Stimulated activated CD8-positive, alpha-beta memory T cell treated with anti-CD3 and anti-CD28 coated beads, Interleukin-7, amount 100 ng/mL, for 1 hour (primary cell): ENCODE measurements at places on chromosomes 7 and 10.

GRCh38 chr7:69622960-69623359, 24.7 kb downstream of the AUTS2 start:
- DNase-seq = no peak

DNA sequence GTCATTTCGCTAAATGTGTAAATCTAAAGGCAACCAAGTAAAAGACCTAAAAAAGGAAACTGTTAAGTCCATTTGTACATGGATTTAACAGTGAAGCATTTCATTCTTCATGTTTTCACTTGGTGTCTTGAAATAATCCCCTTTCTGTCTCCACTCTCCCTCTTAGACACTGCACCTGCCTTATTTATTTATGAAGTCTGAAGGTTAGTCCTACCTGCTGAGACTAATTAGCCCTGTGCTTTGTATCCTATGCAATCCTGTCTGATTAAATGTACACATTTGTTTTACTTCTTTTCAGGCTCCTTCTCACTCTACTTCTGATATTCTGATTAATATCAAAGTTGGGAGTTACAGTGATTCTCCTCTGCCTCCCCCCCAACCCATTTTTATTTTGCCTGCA, 1.9 kb upstream of the TCF7L2 start:
- no peak for DNase-seq

DNA sequence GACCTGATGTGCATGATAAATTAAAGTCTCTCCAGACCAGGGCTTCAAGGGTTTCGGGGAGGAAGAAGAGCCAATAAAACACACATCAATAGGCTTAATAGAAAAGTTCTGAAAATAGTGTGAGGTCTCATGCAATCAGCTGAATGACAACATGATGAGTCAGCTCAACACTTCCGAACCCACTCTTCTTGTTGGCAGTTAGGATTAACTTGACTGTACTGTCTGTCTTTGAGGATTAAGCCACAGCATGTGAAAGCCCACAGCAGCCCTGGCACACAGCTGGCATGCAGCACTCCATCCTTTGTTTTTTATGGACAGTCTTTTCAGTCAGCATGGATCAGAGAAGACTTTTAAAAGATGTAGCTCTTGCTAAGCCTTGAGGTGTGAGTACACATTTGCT, 526.9 kb upstream of the VSTM2A start:
- no peak for DNase-seq

DNA sequence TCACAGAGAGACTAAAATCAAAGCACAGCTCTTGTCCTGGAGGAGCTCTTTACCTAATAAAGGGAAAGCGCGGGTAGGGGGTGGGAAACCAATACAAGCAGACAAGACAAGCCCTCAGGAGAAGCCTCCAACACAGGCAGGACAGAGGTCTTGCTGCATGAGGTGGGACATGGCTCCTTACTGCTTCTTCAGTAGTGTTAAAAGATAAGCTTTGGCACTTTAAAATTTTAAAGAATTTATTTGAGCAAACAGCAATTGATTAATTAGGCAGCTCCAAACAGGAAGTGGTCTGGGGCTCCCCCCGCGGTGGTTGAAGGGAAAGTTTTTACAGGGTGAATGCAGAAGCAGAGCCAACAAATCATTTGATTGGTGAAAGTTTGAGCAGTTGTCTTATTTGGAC, 50.3 kb upstream of the MACC1 start:
- DNase-seq = no peak

- DNase-seq = no peak
These were observed 273.1 kb downstream of the GLRX3 start for GRCh38 chr10:130409331-130409730.

- no peak for DNase-seq
These were observed 106.6 kb downstream of the RAPGEF5 start for GRCh38 chr7:22250390-22250789.

- DNase-seq = no peak
These were observed 353.9 kb upstream of the MEOX2 start for GRCh38 chr7:16040346-16040745.

GRCh38 chr10:60908031-60908430, 36.0 kb downstream of the RHOBTB1 start:
- DNase-seq = no peak

GRCh38 chr10:132391676-132392020, 5.4 kb upstream of the PWWP2B start:
- DNase-seq = no peak

DNA sequence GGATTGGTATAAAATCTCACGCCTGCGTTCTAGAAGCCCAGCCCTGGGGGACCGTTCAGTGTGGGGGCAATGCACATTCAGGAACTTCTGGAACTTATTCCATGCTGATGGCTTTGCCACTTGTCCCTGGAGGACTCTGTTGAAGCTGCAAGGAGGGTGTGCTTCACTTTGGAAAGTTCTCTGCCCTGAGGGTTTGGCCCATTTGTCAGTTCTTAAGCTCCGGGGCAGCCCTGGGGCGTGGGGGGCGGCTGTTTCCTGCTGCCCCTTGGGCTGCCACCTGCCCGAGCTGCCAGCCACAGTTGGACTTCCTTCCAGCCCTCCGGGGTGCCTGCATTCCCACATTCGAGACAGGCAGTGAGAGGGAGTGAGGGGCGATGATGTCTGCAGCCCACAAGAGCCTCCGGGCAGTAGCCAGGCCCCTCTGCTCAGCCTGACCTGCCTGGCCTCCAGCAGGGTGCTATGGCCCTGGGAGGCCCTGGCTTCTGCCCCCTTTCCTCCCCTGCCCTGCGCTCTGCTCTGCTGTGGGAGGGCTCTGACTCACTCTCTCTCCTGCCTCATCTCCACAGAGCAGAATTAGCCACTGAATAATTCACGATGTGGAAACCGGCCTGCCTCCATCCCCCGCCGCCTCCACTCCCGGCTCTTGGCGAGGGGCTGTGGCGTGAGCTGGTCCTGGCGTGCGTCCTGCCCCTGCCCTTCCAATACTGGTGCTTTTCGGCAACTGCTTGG, 1.9 kb downstream of the TTYH3 start:
- DNase-seq = no peak

DNA sequence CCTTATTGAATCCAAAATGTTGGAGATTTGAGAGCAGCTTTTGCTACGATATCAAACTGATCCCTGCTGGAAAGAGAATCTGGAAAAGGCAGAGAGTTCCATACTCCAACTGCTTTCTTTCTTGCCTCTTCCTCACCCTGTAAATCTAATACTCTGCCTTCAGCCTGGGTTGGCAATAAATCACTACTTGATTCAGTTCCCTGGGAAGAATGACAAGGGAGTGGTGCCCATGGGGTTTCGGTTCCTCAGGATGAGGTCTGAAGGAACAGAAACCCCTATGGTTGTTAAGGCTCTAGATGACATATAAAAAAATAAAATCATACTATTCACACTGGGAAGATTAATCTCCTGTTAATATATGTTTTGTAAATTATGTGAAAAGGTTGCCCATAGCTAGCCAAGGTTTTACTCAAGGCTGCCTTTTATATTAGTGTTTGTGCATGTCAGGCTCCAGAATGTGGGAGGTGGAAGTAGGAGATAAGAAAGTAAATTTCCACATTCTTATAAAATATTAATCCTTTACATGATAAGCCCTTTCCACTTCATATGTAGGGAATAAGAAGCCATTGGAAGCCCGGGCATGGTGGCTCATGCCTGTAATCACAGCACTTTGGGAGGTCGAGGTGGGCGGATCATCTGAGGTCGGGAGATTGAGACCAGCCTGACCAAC, 106.2 kb upstream of the CACNA2D1 start:
- DNase-seq = no peak

GRCh38 chr10:113252650-113253618, 299.9 kb upstream of the HABP2 start:
- no peak for DNase-seq

DNA sequence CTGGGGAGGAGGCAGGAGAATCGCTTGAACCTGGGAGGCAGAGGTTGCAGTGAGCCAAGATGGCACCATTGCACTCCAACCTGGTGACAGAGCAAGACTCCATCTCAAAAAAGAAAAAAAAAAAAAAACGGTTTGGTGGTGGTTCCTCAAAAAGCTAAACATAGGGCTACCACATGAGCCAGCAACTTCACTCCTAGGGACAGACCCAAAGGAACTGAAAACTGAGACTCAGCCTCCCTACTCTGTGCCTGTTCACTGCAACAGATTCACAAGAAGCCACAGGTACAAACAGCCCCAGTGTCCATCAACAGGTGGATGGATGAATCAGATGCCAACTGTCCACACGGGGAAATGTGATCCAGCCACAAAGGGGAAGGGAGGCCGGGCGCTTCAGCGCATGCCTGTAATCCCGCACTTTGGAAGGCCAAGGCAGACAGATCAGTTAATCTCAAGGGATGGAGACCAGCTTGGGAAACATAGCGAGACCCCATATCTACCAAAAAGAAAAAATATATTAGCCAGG, 79.1 kb upstream of the TNRC18 start:
- no peak for DNase-seq

- DNase-seq = no peak
These were observed 18.7 kb upstream of the ATP6V0A4 start for GRCh38 chr7:138816650-138817049.

GRCh38 chr10:28775773-28776172, 98.5 kb downstream of the BAMBI start:
- no peak for DNase-seq

- DNase-seq = no peak
These were observed 26.8 kb downstream of the DNAJC1 start for GRCh38 chr10:21976739-21977138.

DNA sequence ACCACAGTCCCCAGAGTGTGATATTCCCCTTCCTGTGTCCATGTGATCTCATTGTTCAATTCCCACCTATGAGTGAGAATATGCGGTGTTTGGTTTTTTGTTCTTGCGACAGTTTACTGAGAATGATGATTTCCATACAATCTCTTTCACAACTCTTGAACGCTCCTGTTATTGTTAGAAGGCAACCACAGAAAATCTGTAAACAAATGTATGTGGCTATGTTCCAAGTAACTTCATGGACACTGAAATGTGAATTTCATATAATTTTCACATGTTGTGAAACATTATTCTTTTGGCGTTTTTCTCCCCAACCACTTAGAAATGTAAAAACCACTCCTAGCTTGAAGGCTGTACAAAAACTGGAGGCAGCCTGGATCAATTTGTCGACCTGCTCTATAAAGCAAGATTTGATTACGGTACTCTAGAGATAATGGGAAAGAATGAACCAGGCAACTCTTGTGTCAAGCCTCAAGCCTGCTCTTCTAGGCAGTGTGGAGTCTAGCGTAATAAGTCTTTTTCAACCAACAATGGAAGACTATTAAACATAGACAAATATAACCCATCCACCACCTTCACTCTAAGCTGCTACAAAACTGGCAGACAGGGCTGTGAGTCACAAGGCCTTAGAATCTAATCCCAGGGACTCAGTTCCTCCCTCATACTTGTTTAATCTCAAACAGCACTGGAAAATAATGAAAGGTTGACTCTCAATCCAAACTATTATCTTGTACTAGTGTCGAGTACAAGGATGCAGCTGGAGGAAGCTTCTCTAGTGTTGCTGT, 22.7 kb downstream of the ARL3 start:
- no peak for DNase-seq

DNA sequence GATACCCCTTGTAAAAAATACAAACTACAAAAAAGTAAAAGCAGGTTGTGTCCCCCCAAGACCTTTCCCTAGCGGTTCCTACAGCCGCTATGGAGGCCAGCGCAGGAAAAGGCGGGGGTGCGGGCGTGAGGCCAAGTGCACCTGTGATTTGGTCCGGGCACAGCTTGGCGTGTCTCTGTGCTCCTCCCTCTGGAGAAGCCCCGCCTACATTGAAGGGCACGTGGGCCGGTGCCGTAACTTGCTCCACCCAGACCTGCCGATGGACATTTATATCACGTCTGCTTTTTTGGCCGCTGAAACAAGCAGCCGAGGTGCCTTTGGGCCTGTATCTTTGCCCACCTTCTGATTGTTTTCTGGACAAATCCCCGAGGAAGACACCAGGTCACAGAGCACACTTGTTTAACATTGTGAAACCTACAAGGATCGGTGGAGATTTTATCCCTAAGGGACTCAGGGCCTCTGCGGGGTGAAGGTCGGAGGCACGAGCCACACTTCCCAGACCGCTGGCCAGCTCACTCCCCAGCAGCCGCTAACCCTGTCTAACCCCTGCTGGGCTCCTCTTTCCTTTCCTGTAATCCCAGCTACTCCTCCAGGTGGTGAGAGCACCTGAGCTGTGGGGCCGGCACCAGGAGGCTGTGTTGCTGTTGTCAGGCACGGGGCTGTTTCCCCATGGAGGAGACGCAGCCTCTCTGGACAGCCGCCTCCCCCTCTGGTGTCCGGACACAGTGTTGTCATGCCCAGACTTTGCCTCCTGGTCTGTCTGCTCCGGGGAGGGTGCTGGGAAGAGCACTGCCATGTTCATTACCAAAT, 18.8 kb upstream of the INPP5A start:
- DNase-seq = no peak

GRCh38 chr10:64116707-64117106, 595.5 kb downstream of the REEP3 start:
- DNase-seq = no peak

DNA sequence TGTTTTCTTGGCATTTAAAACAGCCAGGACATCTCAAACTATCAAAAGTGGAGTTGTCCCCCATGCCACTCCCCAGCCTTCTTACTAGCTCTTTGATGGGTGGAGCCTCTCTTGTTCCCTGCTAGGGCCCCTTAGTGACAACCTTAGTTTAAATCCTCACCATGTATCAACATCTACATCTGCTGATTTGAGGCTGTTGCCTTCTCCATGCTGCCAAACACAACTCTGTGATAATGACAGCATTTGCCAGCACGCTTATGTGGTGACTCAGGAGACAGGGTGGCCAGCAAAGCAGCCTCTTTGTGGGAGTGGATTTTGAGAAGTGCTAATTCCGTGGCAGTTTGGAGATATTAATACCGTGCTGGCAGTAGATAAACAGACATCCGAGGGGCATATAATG, 145.4 kb downstream of the LRRC4 start:
- DNase-seq = no peak

DNA sequence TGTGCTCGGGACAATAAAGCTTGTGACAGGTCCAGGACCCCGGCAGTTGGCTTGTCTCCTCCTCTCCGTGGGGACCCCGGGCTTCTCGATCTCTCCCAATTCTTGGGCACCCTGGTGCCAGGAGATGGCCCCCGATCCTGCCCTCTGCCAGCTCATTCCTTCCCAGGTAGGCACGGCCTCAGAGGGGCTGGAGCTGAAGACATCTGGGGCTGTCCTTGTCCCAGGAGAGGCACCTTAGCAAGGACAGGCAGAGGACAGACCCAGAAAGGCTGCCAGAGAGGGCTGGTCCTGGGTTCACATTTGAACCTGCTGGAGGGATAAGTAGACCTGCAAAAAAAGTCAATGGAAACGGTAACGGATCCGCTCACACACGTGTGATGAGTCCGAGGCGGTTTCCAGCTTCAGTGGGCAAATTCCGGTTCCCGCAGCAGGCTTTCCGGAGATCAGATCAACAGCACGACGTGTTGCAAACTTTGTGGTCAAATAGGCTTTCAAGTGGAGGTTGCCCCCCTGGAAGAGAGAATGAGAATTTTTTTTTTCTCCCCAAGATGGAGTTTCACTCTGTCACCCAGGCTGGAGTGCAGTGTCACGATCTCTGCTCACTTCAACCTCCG, 47.7 kb upstream of the GTF2IRD1 start:
- DNase-seq = no peak
